Gastroesophageal sphincter (tissue), 4 donors: ENCODE measurements at places on chromosomes 16 and 17. TPM values are rescaled to one million over a fixed set of nuclear protein-coding genes. Genes with fewer than 3 reads are reported as not detected.

The STX1B gene
- 0.54 TPM for total RNA-seq

The SEBOX gene
- total RNA-seq = not detected

The ARL5C gene
- total RNA-seq = not detected

The PABPN1L gene
- total RNA-seq = not detected

The IL34 gene
- 1.6 TPM for total RNA-seq

The ARSG gene
- 3.1 TPM for total RNA-seq

The GAST gene
- not detected for total RNA-seq

The CTF1 gene
- 5.1 TPM for total RNA-seq

The SLC35G6 gene
- not detected for total RNA-seq

The SRCIN1 gene
- total RNA-seq = 0.67 TPM

The SDR42E2 gene
- not detected for total RNA-seq
